Activated naive CD8-positive, alpha-beta T cell treated with anti-CD3 and anti-CD28 coated beads, Interleukin-2, amount 10 ng/mL, durations not matched to agents 7 days and 5 days (primary cell): ENCODE measurements at places on chromosomes 11 and 22. TPM values are rescaled to one million over a fixed set of nuclear protein-coding genes. Genes with fewer than 3 reads are reported as not detected.

Gene IGLL1
- not detected for total RNA-seq

Gene CREB3L1
- total RNA-seq = not detected

Gene XNDC1N
- 20.1 TPM for total RNA-seq

Gene ZP1
- 0.44 TPM for total RNA-seq

Gene ABCG4
- not detected for total RNA-seq

Gene NLRP6
- total RNA-seq = 32.1 TPM

Gene KCNQ1OT1
- total RNA-seq = 0.34 TPM

Gene OR5A1
- total RNA-seq = not detected

Gene POU2AF1
- total RNA-seq = 2.1 TPM

Gene TMEM123
- 490 TPM for total RNA-seq

Gene OR52E8
- not detected for total RNA-seq

Gene SPI1
- total RNA-seq = 2.9 TPM

Gene CRY2
- total RNA-seq = 36.9 TPM

Gene MMP8
- not detected for total RNA-seq

Gene OR2D2
- total RNA-seq = not detected

Gene NDUFS8
- total RNA-seq = 117 TPM

Gene PHOX2A
- not detected for total RNA-seq
